ENCODE measurements at places on chromosomes 5 and 9.

DNA sequence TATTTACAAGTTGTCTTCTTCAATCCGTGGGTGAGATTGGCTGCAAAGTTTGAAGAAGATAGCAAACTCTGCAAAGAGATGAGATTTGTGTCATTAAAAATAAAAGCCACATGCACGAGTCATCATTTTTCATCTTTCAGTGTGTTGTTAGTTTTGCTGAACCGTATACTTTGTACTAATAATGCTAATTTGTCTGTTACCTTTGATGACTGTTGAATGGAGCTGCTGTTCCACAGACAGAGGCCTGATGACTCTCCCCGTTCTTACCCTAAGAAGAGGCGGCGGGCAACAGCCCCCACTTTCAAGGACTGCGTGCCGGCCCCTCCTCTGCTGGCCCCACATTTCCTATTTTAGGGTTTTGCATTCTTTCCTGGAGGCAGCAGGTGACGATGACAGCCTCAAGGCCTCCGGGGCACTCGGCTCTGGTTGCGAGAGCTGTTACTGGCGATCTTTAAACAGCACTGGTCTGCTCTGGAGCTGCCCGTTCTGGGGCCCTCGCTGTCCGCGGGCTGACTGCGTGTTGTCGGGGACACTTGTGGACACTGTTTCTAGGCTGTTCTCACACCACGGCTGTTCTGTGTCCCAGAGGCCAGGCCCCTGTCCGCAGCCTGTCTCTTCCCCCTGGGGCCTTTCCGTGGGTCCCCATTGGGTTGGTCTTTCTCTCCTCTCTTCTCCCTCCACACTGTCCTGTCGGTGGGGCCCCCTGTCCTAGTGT is 35.1 kb downstream of the NDUFS6 start:
- no peak for DNase-seq

GRCh38 chr5:194603-195209 is 3.4 kb downstream of the LRRC14B start:
- DNase-seq, result no peak

- no peak for DNase-seq
Observed at GRCh38 chr5:173435447-173435846, 107.2 kb upstream of the STC2 start.

GRCh38 chr5:18745042-18745987 is 1111.1 kb downstream of the TAF11L14 start:
- DNase-seq, result peak; percentile 37

- no peak for DNase-seq
Observed at GRCh38 chr9:113449376-113449775, 14.2 kb upstream of the RGS3 start.

DNA sequence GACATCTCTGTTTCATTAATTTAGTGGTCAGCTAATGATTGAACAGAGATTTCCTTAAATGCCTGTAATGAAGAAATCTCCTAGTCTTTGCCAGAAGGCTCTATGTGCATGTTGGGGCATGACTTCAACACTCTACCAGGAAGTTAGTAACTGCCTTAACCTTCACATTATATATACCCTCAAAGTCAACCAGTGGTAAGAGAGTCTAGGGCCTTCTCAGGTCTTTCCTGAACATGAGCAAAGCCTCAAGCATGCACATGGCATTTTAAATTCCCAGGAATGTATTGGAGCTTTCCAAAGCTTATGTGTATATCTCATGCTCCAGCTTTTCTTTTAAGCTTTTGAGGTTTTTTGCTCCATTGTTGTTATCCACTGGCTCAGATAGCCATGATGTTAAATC is 388.3 kb downstream of the ARRDC3 start:
- no peak for DNase-seq

DNA sequence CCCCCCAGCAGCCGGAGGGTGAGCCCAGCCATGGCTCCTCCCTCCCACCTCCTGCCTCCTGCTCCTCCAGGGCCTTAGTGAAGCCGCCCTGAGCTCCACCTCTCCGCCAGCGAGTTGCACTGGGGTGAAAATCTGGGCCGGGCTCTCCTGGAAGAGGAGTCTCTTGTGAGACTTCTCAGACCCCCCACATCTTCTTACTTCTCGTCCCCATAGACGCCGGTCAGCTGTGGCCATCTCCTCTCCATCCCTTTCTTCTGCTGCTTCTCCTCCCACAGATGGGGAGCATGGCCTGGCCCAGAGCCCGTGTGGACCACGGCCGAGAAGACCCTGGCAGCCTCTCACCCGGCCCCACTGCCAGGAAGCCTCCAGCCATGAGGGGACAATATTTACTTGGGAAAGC is 17.3 kb downstream of the OLFM1 start:
- DNase-seq, result no peak

- no peak for DNase-seq
Observed at GRCh38 chr5:36570301-36571095, 35.9 kb upstream of the SLC1A3 start.

DNA sequence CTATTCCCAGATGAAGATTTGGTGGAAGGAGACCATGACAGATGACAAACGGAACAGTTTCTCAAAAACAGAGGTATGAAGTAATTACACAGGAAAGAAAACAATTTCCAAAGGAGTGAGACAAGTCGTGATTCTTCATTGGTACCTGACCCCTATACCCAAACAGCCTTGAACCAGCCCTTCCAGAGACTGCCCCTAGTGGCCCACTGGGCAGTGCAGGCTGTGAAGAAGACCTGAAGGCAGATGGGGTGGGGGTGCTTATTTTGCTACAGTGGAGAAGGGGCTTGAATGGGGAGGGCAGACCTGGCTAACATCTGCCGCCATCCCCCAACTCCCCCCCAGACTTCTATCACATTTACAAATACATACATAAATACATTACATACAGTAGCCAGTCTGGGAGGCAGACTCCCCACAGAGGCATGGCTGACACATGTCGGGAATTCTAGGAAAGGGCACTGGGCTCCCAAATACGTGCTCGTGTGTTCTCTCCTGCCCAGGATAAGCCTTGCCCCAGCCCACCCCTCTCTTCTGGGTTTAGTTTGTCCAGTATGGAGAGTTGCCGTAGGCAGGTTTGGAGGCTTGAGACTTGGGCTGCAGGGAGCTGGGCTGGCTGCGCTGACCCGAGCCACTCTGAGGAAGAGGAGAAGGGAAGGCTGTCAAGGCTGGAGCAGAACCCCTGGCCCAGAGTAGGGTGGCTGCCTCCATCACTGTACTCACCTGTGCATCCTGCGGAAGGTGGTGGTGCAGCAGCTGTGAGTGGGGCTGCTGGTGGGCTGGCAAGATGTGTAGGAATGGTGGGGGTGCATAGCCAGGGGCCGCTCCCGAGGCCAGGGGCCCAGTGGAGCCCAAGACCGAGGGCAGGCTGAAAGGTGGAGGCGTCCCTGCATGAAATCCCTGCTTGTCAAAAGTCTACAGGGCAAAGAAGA is 105.3 kb downstream of the UBE2R2 start:
- DNase-seq, result peak; percentile 45

DNA sequence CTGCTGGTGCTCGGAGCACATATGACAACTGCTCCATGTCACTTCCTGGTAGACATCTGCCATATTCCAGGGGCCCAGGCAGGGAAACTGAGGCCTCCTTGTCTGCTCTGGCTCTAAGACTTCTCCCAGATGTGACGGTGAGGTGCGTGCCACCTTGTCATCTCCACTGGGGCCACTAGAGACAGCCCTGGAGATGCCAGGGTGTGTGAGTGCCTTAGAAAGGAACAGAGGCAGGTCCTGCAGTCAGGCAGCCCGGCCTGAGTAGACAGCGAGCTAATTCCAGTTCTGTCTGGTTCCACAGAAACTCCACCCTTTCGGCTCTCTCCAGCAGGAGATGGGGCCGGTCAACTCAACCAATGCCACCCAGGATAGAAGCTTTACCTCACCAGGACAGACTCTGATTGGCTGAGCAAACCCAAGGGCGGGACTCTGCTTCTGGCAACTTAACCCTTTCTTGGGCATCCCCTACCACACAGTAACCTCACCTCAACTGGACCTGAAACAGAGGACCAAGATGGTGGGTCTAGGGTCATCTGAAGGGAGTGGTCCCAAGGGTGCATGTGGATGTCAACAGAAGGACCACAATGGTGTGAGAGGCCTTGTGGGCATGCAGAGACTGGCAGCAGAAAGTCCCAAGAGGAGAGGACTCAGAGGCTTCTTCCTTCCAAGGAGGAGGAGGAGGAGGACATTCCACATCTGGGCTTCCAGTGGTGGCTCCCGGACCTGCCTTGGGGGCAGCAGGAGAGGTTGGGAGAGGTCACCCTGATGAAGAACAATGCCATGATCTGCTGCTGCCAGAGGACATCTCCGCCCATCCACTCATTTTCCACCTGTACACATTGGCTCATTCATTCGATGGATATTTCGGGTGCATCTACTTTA is 77.7 kb downstream of the RGS3 start:
- DNase-seq, result no peak

DNA sequence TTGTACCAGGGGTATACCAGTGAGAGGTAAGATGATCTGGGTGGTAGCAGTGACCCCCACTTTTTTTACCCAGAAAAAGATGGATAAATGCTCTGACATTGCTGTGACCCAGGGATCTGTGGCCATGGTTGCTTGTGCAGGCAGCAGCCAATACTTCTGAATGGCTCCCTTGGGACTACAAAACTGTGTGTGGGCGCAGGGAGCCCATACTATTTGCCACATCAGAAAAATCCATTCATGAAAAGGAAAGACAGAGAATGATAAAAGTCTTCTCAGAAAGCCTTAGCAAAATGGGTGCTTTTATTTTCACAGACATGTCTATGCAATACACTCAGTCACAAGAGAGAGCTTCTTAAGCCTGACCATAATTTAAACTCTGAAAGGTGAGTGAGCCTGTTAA is 37.3 kb upstream of the ALDOB start:
- DNase-seq, result no peak

DNA sequence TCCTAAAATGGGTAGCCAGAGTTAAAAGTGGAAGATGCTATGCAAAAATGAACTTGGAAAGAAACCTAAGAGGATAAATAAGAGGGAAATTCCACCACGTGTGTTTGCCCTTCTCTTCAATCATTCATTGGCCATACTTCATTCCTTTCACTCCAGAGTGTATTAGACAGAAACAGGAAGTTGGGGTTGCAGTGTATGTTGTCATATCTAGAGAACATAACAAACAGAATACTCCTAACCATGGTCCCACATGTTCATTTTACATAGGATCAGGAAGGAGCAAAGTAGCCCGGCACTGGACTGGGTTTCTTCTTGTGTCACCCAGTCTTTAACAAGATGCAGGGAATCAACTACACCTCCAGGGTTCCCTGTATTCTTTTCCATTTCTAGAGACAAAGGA is 7.6 kb upstream of the GPBP1 start:
- DNase-seq, result no peak

- peak; percentile 89 for DNase-seq
Observed at GRCh38 chr5:50667653-50668595, 1.5 kb downstream of the PARP8 start.

- DNase-seq, result no peak
Observed at GRCh38 chr5:143665866-143666265, 146.1 kb upstream of the HMHB1 start.

GRCh38 chr5:79831381-79832309 is 142.0 kb downstream of the CMYA5 start:
- no peak for DNase-seq
